Amygdala (tissue), 56 donors: ENCODE measurements at places on chromosomes 2 and 18.

- DNase-seq, result no peak
Observed at GRCh38 chr18:56108478-56109367, 520.7 kb upstream of the TCF4 start.

- no peak for DNase-seq
Observed at GRCh38 chr2:217466104-217466503, 536.7 kb downstream of the TNS1 start.

- DNase-seq, result no peak
Observed at GRCh38 chr2:163341426-163341825, 394.4 kb downstream of the FIGN start.

DNA sequence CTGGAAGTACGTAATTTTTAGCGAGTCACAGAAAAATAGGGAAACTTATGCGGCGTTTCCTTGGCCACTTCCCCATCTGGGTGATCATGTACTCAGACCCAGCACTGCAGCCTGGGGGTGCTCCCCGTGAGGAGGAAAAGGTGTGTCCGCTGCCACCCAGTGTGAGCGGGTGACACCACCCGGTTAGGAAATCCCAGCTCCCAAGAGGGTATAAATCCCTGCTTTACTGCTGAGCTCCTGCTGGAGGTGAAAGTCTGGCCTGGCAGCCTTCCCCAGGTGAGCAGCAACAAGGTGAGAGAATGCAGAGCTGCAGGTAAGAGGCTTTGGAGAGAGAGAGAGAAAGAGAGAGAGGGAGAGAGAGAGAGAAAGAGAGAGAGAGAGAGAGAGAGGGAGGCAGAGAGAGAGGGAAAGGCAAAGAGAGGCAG lies at the start of gene IL1R2:
TSS of gene IL1R2 (plus strand) at position 240 of the 425 bp plus-strand sequence. CDS start 16,616 bp downstream, outside the sequence.
- no peak for DNase-seq

DNA sequence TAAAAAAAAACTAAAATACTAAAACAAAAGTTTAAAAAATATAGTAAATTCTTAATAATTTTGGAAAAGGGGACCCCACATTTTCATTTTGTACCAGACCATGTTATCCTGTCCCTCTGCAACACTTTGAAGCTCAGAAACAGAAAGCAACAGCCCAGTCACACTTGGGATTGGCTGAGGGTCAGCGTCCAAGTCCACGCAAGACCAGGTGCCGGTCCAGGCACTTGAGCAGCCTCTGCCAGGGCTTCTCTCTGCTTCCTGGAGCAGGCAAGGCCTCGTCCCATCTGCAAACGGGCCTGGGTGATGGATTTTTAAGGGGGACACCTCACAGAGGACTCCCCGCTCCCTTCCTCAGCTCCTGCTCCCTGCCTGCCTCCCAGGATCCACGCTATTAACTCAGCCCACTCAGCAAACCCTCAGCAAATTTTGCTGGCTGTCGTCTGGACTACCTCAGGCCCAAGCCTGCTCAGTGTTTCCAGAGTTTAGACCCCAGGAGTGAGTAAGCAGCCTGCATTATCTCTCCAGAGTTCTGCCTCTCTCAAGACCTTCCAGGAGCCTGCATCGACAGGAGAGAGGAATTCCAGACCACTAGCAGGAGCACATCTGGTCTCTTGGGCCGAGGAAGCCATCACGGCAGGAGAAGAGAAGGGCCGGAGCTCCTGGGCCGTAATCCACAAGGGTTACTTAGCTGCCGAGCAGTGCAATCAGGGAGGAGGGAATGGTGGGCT lies 88.7 kb upstream of the STPG4 start:
- DNase-seq, result no peak

GRCh38 chr18:43661570-43661969 lies 384.3 kb upstream of the SYT4 start:
- no peak for DNase-seq

DNA sequence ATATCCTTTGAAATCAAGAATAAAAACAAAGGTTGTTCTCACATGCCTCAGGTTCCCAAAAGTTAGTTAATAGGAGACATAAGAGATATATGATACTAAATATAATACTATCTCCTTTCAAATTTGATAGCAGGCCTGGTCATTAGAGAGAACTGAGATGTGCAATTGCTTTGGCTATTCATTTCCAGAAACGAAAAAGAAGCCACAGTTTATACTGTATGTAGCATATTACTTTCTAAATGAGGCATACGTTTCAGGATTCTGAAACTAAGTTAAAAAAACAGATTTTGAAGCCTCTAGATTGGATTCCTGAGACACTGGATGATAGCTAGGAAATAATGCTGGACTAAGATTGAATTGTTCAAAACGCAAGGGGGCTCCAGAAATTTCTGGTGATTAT lies 7.1 kb downstream of the PPP1R1C start:
- DNase-seq, result no peak

DNA sequence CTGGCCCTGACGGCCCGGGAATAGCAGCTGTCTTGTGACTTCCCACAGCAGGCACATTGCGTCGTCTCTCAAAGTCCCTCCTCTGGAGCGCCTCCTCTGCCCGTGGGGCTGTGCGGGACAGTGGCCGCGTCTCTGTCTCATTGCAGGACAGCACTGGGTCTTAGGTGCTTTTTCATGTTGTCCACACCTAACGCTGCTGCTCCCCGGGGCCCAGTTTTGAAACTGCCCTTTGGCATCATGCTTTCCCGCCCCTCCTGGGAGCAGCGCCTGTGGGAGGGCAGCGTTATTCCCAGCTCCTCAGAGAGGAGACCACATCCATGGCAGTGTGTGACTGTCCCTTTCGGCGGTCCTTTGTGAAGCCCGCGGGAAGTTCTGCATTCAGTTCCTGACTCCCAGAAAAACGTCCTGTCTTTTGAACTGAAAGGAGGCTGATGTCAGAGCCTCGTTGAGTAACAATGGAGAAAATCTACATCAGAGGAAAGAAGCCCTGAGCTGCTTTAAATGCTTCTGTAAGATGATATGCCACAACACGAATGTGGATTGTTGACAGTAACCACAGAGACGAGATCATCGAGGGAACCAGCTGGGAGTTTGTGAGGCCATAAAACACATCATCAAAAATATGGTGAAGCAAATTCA lies 226.0 kb downstream of the FAM210A start:
- DNase-seq, result no peak
